HFF-Myc (cell line): ENCODE measurements at places on chromosomes 5 and 9.
A peak's percentile ranks its signal among the peaks of the same experiment; 100 is the strongest.

DNA sequence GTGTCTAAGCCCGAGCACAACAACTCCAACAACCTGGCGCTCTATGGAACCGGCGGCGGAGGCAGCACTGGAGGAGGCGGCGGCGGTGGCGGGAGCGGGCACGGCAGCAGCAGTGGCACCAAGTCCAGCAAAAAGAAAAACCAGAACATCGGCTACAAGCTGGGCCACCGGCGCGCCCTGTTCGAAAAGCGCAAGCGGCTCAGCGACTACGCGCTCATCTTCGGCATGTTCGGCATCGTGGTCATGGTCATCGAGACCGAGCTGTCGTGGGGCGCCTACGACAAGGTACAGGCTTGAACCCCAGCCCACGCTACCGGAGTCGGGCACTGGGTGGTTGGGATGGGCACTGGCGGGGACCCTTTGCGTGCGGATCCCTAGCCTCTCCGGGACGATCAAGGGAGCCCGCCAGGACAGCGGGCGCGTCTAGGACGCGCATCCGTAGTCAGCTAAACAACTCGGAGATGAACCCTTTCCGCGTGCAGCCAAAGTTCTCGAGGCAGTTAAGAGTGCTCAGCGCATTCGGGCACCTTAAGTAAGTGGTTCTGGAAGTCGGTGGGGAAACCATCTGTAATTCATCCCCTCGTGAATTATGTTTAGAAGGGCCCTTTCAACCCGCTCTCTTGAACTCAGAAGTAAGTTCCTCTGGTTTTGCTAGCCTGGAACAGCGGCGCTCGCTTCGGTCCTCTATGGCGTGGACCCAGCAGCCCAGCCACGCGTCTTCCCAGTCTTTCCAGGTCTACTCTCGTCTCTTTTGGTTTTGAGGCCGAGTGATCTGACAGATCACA, 1.3 kb downstream of the KCNN2 start:
- DNase-seq = no peak

- no peak for DNase-seq
Observed at GRCh38 chr5:6961123-6961522, 247.9 kb downstream of the TENT4A start.

GRCh38 chr5:575636-576035, 36.5 kb upstream of the CEP72 start:
- DNase-seq = no peak

- no peak for DNase-seq
Observed at GRCh38 chr9:87160148-87161102, 213.1 kb upstream of the GAS1 start.

DNA sequence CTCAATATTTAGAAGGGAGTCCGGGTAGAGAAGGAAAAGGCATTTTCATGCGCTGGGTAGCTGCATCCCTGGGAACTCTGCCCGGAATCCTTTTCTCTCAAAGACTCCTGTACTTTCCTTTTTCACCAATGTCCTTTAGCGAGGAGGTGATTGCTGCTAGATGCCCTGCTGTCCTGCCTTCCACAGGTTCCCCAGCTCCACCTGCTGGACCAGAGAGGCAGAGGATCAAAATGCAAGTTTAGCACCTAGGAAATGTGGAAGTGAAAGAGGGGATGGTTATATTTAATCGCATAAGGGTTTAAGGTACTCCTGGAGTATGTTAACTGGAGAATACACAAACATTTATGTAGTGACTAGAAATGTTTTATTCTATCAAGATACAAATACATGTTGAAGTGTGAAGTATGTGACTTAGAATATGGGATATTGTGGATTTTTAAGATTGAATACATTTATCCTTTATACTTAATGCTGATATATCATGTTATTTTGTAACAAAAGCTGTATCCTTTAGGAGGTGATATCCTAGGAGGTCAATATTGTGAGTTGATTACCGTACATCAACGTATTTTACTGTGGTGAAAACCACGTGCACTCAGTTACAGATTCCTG, 145.7 kb downstream of the ARHGAP26 start:
- DNase-seq = no peak

GRCh38 chr5:107781451-107781850, 110.7 kb upstream of the EFNA5 start:
- no peak for DNase-seq

- DNase-seq = no peak
Observed at GRCh38 chr9:107905308-107906020, 415.9 kb upstream of the KLF4 start.

GRCh38 chr5:39364367-39364766, at the start of gene C9:
Gene C9 (minus strand): TSS chr5:39364495. CDS start chr5:39364464, 31 bp downstream.
- DNase-seq = no peak

- no peak for DNase-seq
Observed at GRCh38 chr5:133403741-133404364, 208.5 kb downstream of the FSTL4 start.

DNA sequence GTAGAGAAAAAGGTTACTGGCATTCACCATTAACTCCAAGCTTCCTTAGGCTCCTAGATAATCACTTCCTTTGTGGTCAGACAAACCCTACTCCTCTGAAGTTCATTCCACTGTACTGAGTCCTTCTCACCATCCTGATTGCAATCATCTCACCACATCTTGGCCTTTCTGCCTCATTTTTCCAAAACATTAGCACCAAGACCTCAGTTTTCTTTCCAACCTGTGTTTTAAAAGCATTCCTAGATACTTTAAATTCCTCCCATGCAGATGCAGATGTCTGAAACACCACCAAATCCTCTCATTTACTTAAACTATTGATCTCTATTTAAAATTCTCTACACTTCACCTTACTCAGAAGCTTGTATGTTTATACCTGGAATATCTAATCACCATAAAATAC, 961.3 kb upstream of the CTNND2 start:
- DNase-seq = no peak

DNA sequence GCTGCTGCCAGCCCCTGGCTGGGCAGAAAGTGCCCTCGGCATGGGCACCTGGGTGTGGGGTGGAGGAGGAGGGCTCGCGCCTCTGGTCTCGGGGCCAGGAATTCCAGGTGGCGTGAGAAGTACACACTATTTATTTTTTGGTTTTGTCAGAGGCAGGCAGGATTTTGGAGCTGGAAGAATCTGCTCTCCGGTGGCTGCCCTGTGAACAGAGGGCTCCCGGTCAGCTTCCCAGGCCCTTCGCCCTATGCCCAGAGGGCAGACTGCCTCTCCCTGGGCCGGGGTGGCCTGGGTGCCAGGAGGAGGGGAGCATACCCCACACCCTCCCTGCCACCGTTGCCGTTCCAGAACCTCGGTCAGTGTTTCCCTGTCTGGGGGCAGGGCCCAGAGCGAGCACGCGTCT, 8.3 kb downstream of the DOLPP1 start:
- no peak for DNase-seq

DNA sequence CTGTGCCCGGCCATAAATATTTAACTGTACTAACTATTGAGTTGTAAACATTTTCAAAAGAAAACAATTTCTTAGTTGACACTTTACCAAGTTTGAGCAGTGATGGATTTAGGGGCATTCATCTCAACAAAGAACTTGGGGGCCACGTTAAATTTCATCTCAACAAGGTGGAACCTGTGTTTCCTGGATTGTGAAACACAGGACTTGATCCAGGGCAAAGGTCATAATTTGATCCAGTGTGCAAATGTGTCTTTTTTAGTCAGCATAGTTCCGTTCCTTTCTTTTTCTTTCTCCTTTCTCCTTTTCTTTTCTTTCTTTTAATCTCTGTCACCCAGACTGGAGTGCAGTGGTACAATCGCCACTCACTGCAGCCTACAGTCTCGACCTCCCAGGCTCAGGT, 3.1 kb downstream of the GFRA3 start:
- DNase-seq = no peak

DNA sequence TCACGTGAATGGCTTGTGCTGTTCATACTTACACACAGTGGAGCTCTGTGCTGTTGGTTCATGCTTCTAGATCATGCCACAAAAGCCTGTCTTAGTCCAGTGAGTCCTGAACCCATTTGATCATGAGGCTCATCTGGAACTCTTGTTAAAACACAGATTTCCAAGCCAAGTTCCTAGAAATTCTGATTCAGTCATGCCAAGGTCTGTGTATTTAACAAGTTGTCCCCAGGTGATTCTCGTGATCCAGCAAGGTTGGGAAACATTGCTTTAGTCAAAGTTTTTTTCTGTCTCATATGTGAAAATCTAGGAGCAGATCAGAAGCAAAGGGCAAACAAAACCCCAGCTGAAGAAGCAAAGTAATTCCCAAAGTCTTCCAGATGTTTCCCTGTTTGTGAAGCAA, 112.5 kb upstream of the GAS1 start:
- no peak for DNase-seq

- DNase-seq = peak; percentile 16
Observed at GRCh38 chr9:15160673-15161072, 146.3 kb downstream of the TTC39B start.

GRCh38 chr5:138790684-138791083, 37.5 kb downstream of the CTNNA1 start:
- DNase-seq = no peak

DNA sequence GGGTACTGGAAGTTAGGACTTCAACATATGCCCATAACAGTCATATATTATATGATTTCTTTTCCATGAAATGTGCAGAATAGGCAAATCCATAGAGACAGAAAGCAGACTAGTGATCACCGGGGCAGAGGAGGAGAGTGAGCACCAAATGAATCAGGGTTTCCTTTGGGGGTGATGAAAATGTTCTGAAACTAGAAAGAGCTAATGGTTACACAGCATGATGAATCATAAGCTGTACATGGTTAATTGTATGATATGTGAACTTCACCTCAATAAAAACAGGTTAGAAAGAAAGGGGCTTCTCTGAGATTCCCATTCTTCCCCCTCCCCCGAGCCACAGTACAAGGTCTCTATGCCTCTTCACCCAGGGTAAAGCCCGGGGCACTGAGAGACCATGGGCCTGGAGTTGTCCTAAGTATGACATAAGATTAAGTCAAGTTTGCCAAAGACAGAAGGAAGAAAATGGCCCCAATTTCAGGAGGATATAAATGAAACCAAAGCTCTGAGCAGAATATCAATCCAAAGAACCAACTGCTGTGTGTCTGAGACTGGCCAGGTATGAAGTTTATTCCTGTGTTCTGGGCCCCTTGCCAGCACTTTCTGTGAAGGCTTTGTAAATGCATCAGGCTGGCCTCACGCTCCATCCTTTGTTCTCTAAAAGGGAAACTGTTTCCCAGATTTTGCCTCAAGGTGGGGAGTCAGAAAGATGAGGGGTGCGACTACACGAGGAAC, 243.8 kb downstream of the CDK5RAP2 start:
- DNase-seq = no peak

DNA sequence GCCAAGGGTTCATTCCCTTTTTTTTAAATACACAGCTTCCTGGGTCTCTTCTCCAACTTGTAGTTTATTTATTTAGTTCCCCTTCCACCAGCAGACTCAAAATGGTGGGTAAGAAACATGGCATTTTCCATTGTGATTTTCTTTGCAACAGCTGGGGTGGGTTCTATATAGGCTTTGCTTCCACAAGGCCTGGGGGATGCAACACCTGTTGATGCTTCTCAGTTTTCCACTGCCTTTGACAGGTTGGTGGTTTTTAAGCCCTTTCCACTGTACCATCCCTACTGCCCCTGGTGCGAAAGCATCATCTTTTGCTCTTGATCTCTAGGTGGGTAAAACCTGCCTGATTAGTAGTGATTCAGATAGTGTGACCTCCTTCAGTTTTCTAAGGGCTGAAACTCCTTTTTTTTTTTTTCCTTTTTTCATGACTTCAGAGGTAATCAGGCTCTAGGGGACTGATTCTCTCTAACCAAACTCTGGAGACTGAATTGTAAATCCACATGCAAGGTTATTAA, 8.5 kb downstream of the KDM3B start:
- no peak for DNase-seq

DNA sequence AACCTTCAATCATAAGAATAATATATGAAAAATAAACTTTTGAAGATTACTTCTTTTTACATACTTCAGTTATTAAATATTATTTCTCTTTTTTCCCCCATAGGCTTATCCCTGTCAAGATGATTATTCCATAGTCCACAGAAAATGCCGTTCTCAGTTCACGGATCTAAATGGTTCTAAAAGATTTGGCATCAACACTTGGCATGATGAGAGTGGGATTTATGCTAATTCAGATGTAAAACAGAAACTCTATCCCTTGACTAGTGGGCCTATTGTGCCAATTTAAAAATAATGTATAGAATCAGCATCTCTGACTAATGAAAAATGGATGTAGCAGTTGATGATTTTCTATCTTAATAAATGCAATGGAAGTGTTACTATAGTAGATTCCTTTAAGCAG, 85.2 kb downstream of the CFAP95 start:
- no peak for DNase-seq

DNA sequence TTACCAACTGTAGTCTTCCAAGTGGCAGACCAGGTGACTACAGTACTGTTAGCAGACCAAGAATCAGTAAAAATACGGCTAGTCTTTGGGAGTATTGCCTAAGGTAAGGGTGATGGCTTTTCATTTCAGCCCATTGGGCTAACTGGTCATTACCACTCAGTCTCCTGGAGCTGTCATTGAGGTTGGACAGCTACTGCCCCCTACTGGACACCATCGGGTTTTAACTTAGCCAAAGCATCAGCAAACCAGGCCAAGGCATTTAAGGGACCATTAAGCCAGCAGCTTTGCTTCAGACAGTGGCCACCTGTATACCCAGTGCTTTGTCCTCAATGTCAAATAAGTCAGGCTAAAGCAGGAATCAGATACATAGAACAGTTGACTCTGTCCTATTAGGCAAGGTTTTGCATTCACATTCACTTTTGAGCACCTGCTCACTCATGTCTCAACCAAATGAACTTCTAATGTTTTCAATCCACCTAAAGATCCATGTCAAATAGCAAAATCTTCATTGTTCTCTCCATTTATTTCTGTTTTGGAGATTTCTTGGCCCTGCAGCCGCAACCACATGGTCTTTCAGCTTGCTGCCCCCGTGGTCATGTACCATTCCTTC, 117.2 kb downstream of the INVS start:
- DNase-seq = peak; percentile 35

DNA sequence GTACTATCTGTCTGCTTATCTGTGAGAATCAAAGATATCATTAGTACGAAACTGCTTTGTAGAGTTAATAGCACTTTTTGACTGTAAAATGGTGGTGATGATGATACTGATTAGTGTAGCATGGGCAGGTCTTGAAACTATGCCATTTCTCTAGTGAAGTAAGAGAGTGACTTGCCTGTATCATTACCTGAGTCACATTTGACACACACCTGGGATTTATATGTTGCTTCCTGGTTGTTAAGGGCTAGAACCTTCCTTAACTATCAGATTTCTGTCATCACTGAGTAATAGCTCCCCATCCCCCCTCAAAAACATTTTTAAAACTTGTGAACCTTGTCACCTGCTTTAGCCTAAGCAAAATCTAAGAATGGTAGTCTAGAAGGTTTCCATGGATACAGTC, 135.6 kb upstream of the RORB start:
- no peak for DNase-seq

DNA sequence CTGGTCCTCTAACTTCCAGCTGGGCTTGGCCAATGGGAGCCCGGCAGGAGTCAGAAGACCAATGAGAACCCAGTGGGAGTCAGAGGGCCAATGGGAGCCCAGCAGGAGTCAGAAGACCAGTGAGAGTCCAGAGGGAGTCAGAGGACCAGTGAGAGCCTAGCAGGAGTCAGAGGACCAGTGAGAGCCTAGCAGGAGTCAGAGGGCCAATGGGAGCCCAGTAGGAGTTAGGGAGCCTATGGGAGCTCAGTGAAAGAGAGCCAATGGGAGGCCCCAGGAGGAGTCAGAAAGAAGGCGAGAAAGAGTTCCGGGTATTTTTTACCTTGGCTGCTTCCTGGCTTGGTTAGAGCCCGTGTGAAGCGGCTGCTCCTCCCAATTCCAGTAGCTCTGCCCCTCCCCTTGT, 191.0 kb downstream of the GABBR2 start:
- no peak for DNase-seq
